ENCODE measurements at places on chromosomes 7 and 10.

DNA sequence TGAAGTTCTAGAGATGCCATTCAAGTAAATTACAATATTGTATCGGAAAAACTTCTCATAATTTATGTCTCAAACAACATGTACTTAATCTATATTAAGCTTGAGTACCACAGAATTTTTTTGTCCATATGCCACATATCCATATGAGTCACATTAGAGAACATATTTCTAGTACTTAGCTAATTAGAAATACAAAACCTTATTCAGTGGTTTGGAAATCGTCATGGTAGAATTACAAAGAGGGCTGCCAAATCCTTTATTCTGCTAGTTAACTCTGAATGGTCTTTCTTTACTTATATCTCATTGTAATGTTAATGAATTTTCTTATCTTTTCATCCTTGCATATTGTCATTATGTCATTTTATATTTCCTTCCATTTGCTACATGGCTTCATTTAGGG lies 9.0 kb upstream of the VIM start:
- no peak for DNase-seq

GRCh38 chr10:18229826-18230225 lies 89.6 kb downstream of the CACNB2 start:
- no peak for DNase-seq

DNA sequence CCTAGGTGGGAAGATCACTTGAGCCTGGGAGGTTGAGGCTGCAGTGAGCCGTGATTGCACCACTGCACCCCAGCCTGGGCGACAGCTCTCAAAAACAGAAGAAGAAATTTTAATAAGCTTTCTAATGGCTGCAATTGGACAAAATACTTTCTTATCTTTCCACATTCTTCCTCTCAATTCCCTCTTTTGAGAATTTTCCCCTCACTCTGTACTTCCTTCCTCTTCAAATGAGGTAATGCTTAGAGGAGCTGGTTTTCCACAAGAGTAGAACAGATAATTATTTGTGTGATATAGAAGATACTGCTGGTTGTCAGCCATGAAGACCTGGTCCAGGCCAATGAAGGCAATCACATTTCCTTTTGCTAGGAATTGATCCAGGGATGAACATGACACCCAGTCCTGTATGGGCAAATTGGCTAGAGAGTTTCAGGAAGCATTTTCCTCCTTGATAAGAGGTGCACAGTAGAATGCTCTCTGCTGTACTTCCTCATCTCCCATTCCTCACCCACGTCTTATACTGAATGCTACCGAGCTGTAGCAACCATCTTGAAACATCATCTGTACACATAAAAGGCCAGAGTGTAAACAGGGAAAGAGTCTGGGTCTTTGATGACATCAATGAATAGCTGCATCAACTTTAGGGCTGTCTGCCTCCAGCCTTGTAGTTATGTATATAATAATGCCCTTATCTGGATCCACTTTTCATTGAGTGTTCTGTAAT lies 103.9 kb downstream of the CDK6 start:
- DNase-seq: no peak

GRCh38 chr10:21519397-21519933 lies 6.0 kb downstream of the SKIDA1 start:
- DNase-seq: no peak

DNA sequence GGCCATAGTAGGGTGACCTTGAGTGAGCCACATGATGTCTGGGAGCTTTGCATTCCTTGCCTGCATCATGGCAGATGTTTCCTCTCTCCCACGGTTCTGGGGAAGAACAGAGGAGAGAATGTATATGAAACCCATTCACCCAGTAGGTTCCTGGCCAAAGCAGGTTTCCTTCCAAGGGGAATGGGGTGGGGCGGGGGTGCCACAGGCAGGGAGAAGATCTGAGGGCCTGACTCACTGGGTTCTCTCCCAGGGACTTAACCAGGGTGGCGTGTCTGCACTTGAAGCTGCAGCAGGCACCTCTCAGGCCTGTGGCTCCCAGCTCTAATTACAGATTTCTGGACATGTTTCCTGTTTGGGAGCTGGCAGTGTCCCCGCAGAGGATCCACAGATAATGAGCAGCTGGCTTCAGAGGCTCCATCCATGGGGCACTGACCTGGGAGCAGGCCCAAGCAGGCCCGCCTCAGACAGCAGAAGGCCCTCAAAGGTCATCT lies 50.2 kb upstream of the ZMIZ1 start:
- peak; percentile 48 for DNase-seq

GRCh38 chr7:15686957-15687545 lies 568 bp upstream of the MEOX2 start:
- DNase-seq: no peak

DNA sequence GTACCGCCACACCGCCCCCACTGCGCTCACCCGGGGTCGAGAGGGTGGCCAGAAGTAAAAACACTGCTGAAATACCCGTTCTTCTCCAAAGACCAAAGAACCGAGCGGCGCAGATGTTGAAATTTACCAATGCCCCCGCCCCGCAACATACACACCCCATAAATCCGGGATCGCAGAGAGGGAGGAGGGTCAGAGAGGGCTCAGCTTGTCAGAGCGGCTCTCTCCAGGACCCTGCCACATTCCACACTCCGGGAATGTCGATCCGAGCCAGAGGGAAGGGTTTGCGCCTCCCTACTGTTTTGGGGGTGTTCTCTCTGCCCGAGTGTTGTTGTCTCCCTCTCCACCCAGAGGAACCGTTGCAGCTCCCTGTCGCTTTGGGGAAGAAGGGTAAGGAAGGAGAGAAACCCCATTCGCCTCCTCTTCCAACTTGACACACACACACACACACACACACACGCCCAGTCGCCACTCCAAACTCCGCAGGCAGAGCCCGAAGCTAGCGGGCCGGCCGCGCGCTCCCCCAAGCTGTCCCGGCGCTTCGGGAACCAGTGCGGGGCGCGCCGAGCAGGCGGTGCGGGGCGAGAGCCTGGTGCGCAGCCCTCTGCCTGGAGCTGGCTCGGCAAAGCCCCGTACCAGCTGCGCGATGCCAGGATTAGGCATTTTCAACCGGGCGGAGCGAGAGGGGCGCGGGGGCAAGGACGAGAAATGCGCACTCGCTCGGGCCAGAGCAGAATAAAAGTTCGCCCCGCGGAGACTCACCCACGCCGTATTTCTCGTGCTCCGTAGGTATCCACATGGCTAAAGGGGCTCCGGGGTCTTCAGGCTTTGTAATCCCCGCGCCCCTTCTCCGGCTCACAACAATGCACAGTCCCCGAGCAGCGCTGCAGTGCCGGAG lies 609 bp downstream of the DOCK4 start:
- peak; percentile 52 for DNase-seq

- DNase-seq: no peak
Observed at GRCh38 chr7:29297194-29297890, 102.8 kb downstream of the CHN2 start.
